A375 (cell line): ENCODE measurements at places on chromosomes 3 and 15. TPM values are rescaled to one million over a fixed set of nuclear protein-coding genes. Genes with fewer than 3 reads are reported as not detected.

SPTSSB gene
- not detected in 2 replicates for total RNA-seq

ZMYND10 gene
- 1.9 and 4.0 TPM in 2 replicates for total RNA-seq

LSMEM2 gene
- total RNA-seq, result 0.15 and 1.2 TPM in 2 replicates

PTX3 gene
- total RNA-seq, result 20.0 and 20.6 TPM in 2 replicates

POPDC2 gene
- 0.05 and 0.19 TPM in 2 replicates for total RNA-seq

MYZAP gene
- 2.5 and 2.6 TPM in 2 replicates for total RNA-seq

FAH gene
- total RNA-seq, result 28.1 and 33.3 TPM in 2 replicates

CCR9 gene
- not detected in 2 replicates for total RNA-seq

TMC3 gene
- not detected in 2 replicates for total RNA-seq

CIDEC gene
- 0.38 and 0.48 TPM in 2 replicates for total RNA-seq

CDV3 gene
- total RNA-seq, result 96.5 and 112 TPM in 2 replicates

XIRP1 gene
- not detected in 2 replicates for total RNA-seq

KCNAB1 gene
- 0.41 and 1.3 TPM in 2 replicates for total RNA-seq

SCAMP5 gene
- total RNA-seq, result 5.3 and 8.6 TPM in 2 replicates

ZBED2 gene
- total RNA-seq, result not detected in 2 replicates

USP50 gene
- not detected in 2 replicates for total RNA-seq

PIERCE2 gene
- 1.1 TPM in 2 replicates for total RNA-seq

DLEC1 gene
- total RNA-seq, result 0.11 TPM in 1 of 2 replicates, not detected in the other

TRIM42 gene
- not detected in 2 replicates for total RNA-seq

PTPN23 gene
- total RNA-seq, result 30.4 and 38.9 TPM in 2 replicates

ZNF592 gene
- 11.2 and 13.4 TPM in 2 replicates for total RNA-seq

ARPC4 gene
- 187 and 200 TPM in 2 replicates for total RNA-seq

LEKR1 gene
- total RNA-seq, result 0.80 and 1.2 TPM in 2 replicates

DGKG gene
- 5.4 TPM in 2 replicates for total RNA-seq

KBTBD12 gene
- total RNA-seq, result not detected in 2 replicates

MME gene
- 7.6 and 9.4 TPM in 2 replicates for total RNA-seq

TRIP4 gene
- 6.9 and 7.5 TPM in 2 replicates for total RNA-seq
